ENCODE measurements at places on chromosomes 4 and X.

DNA sequence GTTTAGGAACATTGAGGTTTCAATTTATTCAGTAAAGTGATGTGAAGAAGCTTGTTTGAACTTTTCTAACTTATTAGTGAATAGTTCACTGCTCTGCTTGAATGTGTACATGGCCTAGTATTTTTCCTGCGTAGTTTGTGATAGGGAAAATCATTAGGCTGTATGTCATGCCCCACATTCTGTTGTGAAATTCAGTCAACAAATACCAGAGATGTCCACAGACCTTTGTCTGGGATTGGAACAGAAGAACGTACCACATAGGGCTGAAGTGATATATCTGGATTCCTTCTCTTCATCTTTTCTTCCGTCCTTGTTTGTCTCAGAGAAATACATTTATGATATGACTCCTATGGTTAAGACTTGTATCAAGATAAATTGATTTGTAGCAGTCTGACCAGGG, 88.8 kb upstream of the PLS3 start:
- DNase-seq: no peak

GRCh38 chr4:53974561-53974960, 89.8 kb downstream of the CHIC2 start:
- DNase-seq: no peak

DNA sequence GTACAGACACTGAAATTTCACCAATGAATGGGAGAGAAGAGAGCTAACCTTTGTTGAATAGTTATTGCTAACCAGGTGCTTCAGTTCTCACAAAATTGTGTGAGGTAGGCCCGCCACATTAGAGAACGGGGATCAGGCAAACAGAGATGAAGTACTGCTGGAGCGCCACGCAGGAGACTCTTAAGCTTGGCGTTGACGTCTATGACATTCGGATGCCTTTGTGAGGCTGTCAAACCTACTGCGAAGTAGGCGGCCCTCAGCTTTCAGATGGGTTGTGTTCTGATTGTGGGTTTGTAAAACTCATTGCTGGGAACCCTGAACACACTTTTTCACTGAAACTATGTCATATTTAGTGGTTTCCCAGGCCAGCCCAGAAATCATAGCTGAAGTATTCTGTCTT, 173.6 kb downstream of the CBR4 start:
- no peak for DNase-seq

DNA sequence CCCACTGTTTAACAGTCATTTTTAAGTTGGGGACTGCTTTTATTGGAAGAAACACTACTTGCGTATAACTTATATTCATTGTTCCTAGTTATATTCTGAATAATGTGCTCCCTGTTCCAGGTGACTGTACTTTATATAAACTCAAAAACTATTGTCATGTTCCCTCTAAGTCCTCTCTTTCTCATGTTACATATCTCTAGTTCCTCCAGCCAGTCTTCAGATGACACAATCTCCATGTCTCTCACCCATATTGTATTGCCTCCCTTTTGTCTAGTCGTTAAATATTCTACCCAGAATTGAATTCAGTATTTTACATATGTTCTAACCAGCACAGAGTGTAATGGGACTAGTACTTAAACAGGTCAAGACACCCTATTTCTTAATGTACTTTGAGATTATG, 5.3 kb downstream of the VAMP7 start:
- no peak for DNase-seq

All from activated CD4-positive, CD25-positive, alpha-beta regulatory T cell (primary cell).